ENCODE measurements at places on chromosomes 1 and 21.

DNA sequence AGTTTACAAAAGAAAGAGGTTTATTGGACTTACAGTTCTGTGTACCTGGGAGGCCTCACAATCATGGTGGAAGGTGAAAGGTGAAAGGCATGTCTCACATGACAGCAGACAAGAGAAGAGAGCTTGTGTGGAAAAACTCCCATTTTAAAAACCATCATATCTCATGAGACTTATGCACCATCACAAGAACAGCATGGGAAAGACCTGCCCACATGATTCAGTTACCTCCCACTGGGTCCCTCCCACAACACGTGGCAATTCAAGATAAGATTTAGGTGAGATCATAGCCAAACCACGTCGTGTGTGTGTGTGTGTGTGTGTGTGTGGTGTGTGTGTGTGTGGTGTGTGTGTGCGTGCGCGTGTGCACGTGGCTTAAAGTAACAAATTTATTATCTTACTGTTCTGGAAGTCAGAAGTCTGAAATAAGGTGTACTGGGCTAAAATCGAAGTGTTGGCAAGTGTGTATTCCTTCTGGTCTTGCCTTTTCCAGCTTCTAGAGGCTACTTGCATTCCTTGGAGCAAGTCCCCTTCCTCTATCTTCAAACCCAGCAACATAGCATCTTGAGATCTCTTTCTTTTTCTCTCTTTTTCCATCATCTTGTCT, 48.1 kb upstream of the MPC2 start:
- DNase-seq: peak; percentile 5

DNA sequence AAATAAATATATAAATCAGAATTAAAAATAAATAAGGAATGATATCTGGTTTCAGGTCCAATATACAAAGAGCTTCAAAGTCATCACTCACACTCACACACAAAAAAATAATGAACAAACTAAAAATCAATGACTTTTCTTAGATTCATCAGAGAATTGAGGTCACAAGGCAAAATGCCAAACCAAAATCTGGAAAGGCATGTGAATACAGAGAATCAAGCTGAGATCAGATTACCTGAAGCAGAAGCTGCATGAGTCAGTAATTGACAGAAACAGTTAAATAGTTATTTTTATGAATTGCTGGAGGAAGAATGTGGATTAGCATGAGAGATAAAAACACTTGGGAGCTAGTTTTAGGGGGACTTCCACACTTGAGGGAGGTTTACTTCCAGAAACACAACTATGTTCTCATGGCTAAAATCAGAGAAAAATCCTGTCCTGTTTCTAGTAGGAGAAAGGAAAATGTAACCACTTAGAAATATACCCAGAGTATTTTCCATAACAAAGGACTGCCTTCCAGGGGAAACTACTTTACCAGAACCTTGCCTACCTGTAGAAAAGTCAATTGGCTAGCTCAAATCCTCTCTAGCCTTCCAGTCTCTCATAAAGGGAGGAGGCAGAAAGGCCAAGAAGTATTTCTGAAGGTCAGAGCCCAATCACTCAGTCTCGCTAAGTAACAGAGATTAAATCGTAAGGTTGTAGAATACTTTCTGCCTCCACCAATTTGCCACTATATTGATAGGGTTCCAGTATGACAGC, 536.6 kb upstream of the NR5A2 start:
- DNase-seq: no peak

DNA sequence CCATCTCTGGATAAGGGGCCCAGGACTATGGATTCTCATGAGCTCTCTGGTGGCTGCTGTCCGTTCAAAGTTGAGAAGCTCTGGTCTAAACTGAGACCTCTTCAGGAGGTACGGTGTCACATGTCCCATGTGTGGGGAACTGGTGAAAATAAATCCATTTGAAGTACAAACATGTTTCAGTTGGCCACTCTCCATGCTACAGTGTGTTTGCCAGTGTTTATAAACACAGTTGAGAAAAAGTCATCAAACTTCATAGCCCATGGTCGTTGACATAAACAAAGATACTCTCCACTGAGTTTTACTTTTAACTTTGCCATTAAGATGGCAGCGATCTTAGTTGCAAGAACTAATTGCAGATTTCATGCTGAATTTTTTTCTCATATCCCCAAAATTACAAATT, 72.8 kb downstream of the PSMG1 start:
- no peak for DNase-seq

- DNase-seq: no peak
Observed at GRCh38 chr1:1082239-1082775, 8.2 kb upstream of the RNF223 start.

DNA sequence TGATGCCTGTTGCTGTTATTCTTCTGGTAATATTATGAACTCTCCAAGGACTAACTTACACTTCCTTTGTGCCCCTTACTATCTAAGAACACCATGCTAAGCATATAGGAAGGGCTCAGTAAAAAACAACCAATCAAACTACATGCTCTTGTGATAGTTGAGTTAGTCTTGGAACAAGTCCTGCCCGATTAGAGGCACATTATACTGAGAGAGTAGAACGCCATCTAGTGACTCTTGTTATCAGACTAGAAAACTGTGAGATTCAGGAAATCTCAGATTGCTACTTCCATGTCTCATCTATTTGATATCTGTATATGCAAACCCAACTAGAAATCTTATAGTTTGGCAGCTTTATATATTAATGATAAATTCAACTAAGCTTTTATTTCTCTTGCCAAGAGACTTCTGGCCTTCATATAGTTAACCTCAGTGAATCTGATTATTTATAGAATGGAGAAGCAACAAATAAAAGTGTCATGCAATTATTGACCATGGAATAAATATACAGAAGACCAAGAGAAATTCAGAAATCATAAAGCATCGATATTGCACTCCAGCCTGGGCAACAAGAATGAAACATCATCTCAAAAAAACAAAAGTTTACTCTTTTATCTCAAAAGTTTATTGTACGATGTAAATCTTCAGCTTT, 7.8 kb upstream of the SRRM1 start:
- peak; percentile 44 for DNase-seq

- peak; percentile 83 for DNase-seq
Observed at GRCh38 chr1:152141971-152142584, 16.9 kb downstream of the RPTN start.

- no peak for DNase-seq
Observed at GRCh38 chr21:28160378-28160777, 832.3 kb downstream of the LTN1 start.

- DNase-seq: no peak
Observed at GRCh38 chr1:26468911-26469310, 3.3 kb upstream of the HMGN2 start.

- DNase-seq: no peak
Observed at GRCh38 chr1:17319561-17320350, 11.8 kb downstream of the PADI4 start.

DNA sequence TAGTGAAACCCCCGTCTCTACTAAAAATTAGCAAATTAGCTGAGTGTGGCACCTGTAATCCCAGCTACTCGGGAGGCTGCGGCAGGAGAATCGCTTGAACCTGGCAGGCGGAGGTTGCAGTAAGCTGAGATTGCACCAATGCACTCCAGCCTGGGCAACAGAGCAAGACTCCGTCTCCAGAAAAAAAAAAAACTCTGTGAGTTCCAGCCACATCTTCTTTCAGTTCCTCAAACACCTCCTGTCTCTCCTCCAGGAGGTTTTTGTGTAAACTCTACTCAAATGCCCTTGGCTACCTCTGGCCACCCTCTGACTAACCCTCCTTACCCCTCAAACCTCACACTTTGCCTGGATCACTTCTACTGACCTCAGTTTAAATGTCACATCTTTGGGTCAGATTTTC, 38.1 kb downstream of the RCSD1 start:
- DNase-seq: no peak

DNA sequence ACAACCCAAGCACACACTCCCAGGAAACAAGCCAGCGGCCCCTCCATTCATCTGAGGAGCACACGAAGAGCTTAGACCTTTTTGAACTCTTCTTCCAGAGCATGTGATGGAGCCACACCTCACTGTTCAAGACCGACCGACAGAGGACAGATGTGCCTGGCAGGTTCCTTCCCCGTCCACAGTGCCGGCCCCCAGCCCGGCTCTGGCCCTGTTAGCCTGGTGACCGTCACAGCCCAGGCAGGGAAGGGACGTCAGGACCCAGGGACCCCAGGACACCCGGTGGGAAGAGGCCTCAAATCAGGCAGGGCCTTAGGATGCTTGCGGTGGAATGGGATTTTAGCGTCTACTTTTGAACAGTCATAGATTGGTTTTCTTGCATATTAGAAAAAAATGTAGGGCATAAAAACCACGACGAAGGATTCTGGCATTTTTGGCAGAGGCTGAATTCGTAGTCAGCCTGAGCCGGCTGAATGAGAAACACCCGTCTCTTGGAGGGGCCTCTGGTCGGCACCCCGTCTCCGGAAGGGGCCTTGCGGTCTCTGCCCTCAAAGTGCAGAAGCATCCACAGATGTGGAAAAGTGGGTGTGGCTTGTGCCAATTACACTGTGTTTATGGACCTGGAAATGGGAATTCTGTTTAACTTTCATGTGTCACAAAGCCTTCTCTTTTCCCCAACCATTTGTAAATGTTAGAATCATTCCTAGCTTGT, 79.3 kb downstream of the SIK1 start:
- DNase-seq: no peak
